Stimulated activated CD4-positive, alpha-beta T cell treated with anti-CD3 and anti-CD28 coated beads, Interleukin-12 subunit alpha, Interleukin-12 subunit beta, amount 100 ng/mL, for 24 hours (primary cell): ENCODE measurements at places on chromosomes 1 and 21.
A peak's percentile ranks its signal among the peaks of the same experiment; 100 is the strongest.

GRCh38 chr1:47224676-47225399 lies 7.2 kb downstream of the TAL1 start:
- DNase-seq = no peak

DNA sequence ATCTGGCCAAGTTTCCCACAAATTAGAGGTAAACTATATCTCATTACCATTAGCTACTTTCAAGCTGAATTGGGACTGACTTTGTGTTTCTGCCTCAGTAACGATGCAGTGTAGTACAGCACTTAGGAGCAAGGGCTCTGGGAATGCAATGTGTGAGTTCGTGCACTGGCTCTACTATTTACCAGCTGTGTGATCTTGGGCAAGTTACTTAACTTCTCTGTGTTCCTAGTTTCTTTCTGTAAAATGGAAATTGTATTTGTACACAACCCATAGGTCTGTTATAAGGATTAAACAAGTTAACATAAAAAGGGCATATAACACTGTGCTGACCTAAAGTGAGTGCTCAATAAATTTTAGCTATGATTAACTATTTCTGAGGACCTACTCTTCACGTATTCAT lies 65.0 kb upstream of the CSF1 start:
- no peak for DNase-seq

- DNase-seq = no peak
These were observed 118.3 kb downstream of the SPATA46 start for GRCh38 chr1:162258394-162258793.

- no peak for DNase-seq
These were observed 13.5 kb upstream of the NEXN start for GRCh38 chr1:77874804-77875445.

- DNase-seq = no peak
These were observed 80.3 kb downstream of the PCNX2 start for GRCh38 chr1:233215135-233215760.

- DNase-seq = peak; percentile 66
These were observed 103.9 kb downstream of the CASZ1 start for GRCh38 chr1:10692401-10693021.

DNA sequence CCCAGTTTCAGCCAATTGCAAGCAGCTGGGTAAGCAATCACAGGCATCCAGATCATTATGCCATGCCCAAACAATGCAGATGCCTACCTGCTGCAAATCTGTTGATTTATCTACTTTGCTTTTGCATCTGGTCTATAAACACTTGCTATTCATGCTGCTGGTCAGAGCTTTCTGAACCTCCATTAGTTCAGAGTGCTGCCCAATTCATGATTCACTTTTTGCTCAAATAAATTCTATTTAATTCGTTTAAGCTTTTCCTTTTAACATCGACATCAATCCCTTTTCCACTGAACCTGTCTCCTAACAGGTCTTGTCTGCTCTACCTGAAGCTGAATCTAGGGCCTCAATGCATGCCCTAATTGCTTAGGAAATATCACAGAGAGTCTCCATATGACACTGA lies 99.4 kb upstream of the C1orf87 start:
- no peak for DNase-seq

- DNase-seq = no peak
These were observed 47.7 kb downstream of the PRDM15 start for GRCh38 chr21:41831453-41831831.

- no peak for DNase-seq
These were observed 29.2 kb downstream of the COL16A1 start for GRCh38 chr1:31674626-31675025.

- no peak for DNase-seq
These were observed 186.4 kb upstream of the ZNHIT6 start for GRCh38 chr1:85894651-85895050.

GRCh38 chr1:98081944-98082343 lies 161.1 kb upstream of the DPYD start:
- no peak for DNase-seq

DNA sequence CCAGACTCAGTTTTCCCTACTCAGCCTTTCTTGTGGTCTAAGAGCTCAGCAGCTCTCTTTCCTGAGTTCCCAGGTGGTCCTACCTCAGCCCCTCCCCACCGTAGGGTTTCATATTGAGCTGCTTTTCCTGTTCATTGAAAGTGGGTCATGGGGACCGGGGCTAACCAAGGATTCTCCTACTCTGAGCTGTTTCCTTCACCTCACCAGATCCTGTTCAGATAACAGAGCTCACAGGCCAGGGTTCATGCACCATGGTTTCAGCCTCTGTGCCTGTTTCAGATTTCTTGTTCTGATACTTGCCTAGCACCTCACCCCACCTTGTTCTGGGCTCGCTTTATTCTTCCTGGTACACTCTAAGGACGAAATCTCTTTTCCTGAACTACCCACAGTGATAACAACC lies 8.5 kb downstream of the UBQLN4 start:
- no peak for DNase-seq

- DNase-seq = no peak
These were observed 8.2 kb downstream of the HAPLN2 start for GRCh38 chr1:156627313-156627880.

DNA sequence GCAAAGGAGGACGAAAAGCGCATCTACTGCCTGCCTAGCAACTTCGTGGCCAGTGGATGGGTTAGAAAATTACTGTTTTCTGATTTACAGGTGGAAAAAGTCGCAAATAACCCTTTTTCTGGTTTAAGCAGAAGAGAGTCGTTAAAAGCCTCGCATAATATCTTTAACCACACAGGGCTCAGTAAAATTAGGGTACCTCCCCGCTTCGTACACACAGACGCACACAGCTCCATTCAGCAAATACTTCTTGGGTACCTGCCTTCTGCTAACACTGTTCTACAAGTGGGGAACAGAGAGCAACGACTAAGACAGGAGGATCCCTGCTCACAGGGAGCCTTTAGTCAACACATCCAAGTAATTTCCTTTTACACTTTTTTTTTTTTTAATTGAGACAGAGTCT lies 704 bp downstream of the ALG6 start:
- DNase-seq = no peak

DNA sequence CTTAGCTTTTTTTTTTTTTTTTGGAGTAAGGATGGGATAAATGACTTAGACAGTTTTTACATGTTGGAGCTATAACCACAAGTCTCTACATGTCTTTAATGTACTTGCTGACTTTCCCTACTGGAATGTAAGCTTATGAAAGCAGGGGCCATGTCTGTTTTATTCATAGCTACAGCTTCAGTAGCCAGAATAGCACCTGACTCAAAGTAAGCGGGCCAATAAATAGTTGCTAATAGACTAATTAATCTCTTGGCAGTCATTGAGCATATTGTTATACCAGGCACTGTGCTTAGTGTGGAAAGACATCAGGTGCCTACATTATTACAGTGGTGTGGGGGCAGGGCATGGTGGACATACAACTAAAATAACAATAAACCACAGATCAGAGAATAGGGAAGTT lies 84.4 kb upstream of the HOOK1 start:
- DNase-seq = no peak

- no peak for DNase-seq
These were observed 4.1 kb downstream of the ATF6 start for GRCh38 chr1:161770250-161770649.

- DNase-seq = no peak
These were observed 201.7 kb downstream of the FGGY start for GRCh38 chr1:59498640-59499039.

DNA sequence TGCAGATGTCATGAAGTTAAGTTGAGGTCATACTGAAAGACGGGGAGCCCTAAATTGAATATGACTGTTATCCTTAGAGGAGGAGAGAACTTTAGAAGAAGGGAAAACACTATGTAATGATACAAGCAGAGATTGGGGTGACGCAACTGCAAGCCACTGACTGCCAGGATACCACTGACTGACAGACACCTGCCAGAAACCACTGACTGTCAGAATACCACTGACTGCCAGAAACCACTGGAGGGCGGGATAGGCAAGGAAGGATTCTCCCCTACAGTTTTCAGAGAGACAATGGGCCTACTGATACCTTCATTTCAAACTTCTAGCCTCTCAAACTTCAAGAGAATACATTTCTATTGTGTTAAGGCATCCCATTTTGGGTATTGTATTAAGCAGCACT lies 388.7 kb downstream of the USH2A start:
- no peak for DNase-seq

GRCh38 chr1:51898090-51898734 lies 19.7 kb upstream of the NRDC start:
- no peak for DNase-seq

- no peak for DNase-seq
These were observed 68.1 kb upstream of the AK4 start for GRCh38 chr1:65079941-65080340.

DNA sequence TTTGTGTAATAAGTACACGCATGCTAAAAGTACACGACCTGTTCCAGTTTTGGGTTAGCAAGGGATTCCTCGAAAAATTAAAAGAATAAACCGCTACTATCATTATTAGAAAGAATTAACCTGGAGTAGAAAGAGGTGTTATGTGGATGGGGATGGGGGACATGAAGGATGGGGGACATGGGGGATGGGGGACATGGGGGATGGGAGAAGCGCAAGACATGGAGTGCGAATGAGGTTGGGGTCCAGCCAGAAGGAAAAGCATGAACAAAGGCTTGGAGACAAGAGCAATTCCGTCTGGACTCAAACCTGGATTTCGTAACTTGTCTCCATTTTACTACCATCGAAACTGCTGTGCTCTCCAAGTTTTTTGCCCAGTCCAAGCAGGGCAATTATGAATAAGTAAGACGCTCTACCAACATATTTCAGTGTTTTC lies 591 bp upstream of the KDM1A start:
- no peak for DNase-seq

DNA sequence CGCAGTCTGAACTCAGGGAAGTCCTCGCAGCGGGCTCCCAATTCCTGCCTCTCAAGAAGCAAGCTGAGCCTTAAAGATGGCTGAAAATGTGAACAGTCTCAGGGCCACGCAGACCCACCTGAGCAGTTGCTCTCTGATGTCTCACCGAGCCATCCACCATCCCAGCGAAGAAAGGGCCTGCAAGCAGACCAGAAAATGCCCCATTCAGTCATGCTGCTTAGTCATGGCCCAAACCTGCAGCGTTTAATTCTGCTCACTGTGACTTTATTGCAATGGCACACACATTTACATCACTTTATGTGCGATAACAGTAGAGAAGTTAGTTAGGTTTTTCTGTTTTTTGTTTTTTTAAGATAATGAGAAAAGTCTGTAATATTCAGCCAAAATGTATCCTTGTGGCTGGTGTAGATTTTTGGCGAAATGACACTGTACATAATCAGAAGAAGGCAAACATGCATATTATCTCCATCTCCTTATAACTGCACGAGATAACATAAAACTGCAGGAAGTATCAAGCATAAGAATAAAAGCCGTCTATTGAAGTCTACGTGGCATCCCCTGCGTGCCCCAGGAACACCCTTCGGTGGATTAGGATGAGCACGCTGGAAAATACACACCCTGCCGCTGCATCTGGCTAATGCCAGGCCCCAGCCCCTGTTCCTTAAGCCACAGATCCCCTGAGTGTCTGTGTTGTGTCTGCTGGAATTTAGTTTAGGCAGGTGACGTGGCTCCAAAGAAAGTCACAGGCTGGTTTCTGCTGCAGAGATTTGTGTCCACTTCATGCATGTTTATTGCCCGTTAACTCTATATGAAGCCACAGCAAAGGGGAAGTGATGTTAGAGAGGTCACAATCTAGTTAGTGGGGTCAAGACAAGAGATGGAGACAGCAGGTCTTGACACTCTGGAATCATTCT lies 119.8 kb upstream of the IRF2BP2 start:
- DNase-seq = no peak

DNA sequence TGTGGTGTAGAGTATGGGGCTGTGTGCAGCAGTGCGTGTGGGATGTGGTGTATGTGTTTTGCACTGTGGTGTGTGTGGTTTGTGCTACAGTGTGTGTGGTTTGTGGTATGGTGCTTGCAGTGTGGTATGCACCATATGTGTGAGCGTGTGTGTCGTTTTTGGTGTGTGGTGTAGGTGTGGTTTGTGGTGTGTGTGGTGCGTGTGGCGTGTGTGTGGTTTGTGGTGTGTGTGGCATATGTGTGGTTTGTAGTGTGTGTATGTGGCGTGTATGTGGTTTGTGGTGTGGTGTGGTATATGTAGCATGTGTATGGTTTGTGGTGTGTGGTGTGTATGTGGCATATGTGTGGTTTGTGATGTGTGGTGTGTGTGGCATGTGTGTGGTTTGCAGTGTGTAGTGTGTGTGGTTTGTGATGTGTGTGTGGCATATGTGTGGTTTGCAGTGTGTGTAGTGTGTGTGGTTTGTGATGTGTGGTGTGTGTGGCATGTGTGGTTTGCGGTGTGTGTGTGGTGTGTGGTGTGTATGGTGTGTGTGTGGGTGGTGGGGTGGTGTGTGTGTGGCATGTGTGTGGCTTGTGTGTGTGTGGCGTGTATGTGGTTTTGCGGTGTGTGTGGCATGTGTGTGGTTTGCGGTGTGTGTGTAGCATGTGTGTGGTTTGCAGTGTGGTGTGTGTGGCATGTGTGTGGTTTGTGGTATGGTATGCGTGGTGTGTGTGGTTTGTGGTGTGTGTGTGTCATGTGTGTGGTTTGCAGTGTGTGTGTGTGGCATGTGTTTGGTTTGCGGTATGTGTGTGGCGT lies 53.5 kb upstream of the TRAPPC10 start:
- DNase-seq = no peak

DNA sequence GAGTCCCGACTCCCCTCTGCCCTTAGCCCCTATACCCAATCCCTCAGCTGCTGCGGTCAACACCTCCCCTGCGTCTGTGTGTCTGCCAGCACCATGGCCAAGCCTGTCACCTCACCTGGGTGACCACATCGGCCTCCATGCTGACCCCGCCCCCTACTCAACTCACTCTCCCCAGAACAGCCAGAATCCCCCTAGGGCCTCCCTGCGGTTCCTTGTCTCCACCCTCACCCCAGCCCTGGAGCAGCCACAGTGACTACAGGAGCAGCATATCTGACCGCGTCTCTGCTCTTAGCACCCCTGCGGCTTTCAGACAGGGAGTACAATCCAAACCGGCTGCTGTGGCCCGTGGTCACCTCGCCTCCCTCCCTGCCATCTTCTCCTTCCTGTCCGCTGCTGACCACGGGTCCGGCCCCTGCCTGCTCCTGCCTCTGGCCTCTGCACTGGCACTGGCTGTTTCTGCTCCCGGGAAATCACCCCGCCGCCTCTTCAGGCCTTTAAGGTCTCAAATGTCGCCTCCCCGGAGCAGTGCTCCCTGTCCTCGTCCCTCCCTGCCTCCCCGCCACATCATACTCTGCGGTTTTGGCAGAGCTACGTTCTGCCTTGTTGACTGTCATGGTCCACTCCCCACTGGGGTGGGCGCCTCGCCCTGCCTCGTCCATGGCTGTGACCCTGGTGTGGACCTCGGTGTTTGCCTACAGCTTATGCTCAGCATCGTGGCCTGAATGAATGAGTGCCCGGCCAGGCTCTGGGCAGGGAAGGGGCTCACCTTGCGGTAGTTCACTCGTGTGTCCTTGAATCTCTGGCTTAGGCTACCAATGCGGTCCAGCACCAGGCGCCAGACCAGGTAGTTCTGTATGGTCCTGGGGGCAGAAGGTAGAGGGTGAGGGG lies 11.1 kb downstream of the PRXL2B start:
- DNase-seq = no peak

DNA sequence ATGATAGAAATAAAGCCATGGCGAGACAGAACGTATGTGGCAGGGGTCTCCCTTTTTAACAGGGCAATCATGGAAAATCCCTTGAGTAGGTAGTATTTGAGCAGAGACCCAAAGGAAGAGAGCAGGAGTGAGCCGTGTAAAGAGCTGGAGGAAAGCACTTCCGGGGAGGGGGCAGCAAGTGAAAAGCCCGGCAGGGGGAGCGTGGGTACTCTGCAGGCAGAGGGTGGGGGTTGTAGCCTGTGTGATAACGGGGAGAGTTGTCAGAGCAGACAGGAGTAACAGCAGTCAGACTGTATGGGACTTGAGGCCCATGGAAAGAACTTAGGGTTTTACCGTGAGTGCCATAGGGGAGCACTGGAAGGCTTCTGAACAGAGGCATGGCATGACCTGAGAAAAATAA lies 51.1 kb upstream of the LDLRAP1 start:
- no peak for DNase-seq

GRCh38 chr1:23100074-23100748 lies 68.4 kb downstream of the LUZP1 start:
- no peak for DNase-seq
